T-helper 1 cell (primary cell): ENCODE measurements at places on chromosomes 1 and 21.

DNA sequence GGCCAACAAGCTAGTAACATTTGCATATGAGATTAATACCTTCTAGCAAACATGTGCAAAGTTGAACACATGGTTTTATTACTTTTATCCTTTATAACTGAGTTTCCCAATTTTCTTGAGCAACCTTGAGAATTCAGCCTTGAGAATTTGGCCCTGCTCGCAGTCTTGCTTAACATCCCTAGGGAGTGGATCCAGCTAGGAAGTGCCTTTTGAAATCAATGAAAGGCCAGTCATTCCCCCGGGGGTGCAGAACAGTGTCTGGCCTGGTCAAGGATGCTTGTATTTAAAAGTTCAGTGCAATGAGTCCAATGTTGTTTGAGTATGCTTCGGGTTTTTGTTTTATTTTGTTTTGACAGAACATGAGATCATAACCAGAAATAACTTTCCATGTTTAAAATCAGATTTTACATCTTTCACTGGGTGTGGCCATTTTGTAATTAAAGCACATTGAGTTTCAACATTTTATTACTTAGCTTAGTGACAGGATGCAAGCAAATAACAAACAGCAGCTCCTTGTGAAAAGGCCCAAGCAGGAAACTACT is 16.7 kb downstream of the PALMD start:
- DNase-seq: no peak

- peak; percentile 4 for DNase-seq
Measured at GRCh38 chr1:89953131-89953626, 41.7 kb upstream of the ZNF326 start.

DNA sequence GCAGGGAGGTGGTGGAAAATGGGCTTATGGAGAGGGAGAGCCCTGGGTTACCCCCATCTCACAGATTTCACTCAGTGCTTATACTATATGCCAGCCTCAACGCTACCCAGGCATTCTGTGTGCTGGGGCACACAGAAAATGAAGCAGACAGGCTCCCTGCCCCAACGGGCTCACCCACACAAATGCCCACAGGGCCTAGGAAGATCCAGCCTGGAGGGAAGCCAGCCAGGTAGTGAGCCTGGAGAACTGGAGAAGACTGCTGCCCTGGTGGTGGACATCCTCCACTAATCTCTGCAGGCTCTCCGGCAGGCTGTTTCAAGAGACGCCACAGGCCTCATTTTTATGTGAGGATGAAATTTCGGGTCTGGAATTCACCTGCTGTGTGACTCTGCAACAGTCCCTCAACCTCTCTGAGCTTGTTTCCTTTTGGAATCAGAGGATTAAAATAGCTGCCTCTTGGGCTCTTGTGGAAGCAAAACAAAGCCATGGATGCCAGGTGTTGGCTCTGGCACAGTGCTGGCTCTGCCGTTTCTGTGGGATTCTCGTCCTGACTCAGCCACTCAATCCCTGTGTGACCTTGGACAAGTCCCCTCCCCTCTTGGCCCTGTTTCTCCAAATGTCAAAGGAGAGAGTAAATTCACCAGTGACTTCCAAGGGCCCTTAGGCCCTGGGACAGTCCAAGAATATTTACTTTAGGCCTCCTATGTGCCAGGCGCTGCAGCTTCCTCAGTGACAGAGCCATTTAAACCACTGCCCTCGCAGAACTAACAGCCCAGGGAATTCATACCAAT is 3.6 kb downstream of the PAQR7 start:
- DNase-seq: no peak

- DNase-seq: no peak
Measured at GRCh38 chr1:37723390-37724078, 31.2 kb downstream of the CDCA8 start.

GRCh38 chr1:14724678-14725077 is 126.2 kb downstream of the KAZN start:
- DNase-seq: no peak

DNA sequence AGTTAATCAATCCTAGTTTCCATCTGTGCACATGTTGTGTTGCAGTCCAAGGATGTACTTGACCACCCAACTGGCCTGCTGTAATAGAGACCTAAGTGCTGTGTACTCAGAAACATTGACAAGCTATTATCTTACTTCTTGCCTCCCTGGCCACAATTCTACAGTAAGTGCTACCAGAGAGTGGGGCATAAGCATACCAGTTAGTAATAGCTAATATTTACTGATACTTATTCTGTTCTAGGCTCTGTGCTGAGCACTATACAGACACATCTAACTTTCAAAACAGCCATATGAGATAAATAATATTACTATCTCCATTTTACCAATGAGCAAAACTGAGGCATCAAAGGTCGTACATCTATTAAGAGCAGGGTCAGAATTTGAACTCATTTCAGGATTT is 49.5 kb upstream of the NPL start:
- DNase-seq: no peak

DNA sequence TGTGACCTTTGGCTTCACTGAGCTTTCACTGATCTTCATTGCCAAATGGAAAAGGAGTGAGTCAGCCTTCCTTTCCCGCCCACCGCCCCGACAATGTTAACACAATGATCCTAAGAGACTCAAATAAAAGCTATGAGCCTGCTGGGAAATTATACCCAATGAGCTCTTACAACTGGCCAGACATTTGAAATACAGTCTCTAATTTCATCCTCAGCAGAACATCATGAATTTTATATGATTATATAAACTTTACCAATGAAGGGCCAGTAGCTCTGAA is 252.5 kb downstream of the SIPA1L2 start:
- no peak for DNase-seq

GRCh38 chr1:175338387-175339135 is 146.0 kb upstream of the KIAA0040 start:
- no peak for DNase-seq

GRCh38 chr1:200561856-200562214 is 58.7 kb downstream of the KIF14 start:
- no peak for DNase-seq

DNA sequence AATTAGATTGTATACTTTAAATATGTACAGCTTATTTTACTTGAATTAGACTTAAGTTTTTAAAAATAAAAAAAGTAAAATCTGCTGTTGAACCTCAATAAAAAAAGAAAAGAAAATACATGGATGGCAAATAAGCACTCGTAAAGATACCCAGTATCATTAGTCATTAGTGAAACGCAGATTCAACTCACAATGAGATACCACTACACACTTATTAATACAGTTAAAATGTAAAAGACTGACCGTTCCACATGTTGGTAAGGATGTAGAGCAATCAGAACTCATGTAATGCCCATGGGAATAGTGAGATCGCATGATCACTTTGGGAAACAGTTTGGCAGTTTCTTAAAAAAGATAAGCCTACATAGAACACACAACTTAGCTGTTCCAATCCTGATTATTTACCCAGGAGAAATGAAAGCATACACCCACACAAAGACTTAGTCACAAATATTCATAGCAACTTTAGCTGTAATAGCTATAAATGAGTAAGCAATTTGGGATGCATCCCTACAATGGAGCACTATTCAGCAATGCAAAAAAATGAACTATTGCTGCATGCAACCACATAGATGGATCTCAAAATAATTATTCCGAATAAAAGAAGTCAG is 7.3 kb downstream of the SH2D1B start:
- DNase-seq: no peak

DNA sequence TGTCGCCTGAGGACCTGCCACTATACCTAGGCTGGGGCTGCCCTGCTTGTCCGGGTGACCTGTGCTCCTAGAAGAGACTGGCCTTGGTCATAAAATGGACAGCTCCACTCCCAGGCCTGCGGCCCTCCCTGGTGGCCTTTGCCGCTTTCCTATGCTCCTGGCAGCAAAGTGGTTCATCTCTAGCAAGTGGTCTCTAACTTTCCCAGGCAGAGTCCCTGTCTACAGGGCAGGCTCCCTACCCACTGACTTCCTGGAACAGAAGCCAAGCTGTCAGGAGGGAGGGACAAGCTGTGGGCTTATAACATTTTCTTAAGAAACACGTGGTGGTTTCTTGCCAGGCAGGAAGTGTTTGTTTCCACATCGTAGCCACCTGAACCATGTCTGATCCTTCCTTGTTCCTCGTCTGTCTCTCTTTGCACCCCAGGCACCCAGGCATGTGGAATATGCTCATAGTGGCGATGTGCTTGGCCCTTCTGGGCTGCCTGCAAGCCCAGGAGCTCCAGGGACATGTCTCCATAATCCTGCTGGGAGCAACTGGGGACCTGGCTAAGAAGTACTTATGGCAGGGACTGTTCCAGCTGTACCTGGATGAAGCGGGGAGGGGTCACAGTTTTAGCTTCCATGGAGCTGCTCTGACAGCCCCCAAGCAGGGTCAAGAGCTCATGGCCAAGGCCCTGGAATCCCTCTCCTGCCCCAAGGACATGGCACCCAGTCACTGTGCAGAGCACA is 10.1 kb downstream of the H6PD start:
- no peak for DNase-seq

DNA sequence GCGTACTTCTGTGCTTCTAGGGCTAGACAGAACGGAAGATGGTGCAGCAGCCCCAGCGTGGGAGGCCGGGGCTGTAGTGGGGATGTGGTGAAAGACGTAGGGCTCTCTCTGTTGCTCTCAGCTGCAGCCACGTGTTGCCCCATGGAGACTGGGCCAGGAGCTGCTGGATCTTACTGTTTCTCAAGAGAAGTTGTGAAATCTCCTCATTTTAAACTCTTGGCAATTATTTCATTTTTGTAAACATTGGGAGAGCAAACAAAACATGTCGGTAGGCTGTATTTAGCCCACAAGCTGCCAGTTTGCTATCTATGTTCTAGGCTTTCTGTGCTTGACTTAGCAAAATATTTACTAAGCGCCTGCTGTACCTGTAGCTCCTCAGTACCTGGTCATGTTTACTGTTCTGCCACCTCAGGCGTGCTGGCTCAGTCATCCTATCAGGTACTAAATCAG is 15.9 kb upstream of the ELOA start:
- no peak for DNase-seq

DNA sequence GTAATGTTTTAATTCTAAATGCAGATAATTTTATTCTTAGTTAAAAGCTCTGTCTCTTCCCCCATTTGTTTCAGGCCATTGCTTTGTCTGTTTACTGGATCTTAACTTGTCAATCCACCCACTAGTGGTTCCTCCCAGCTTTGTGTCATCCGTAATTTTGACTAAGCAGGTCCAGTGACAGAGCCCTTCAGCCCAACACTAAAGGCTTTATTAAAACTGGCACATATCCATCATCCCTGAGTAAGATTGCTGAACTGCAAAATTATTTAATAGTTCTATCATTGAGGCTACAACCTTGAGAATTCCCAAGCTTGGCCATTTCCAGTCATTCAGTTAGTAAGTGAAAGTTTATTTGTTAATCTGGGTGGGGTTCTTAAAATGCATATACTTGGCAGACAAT is 96.7 kb downstream of the NGF start:
- DNase-seq: no peak

- no peak for DNase-seq
Measured at GRCh38 chr21:40976198-40977109, 129.5 kb upstream of the DSCAM start.

DNA sequence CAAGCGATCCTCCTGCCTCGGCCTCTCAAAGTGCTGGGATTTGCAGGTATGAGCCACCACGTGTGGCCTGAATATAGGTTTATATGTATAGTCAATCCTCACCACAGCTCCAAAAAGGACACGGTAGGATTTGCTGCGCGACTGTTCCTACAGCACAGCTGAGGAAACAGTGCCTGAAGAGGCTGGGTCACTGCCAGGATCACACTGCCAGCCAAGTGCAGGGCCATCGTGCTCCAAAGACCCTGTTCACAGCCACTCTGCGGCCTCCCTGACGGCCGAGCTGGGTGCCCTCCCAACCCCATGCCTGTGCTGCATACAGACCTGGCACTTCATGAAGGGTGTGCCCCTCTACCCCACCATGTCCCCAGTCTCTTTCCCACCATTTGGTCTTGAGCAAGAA is 71.4 kb downstream of the MRPL37 start:
- no peak for DNase-seq

DNA sequence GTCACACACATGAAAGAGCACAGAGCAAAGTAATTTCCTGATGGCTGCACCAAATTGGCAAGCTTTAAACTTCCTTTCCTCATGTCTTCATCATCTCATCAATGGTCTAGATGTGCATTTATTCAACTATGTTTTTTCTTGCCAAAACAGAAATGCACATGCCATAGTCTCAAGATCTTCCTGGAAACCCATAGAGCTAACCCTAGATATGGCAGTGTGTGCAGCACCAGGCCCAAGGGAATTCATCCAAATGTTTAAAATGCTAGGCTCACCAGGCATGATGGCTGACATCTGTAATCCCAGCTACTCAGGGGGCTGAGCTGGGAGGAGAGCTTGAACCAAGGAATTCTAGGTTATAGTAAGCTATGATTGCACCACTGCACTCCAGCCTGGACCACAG is 31.2 kb upstream of the PALMD start:
- no peak for DNase-seq

GRCh38 chr1:223035724-223036478 is 107.1 kb downstream of the TLR5 start:
- no peak for DNase-seq

DNA sequence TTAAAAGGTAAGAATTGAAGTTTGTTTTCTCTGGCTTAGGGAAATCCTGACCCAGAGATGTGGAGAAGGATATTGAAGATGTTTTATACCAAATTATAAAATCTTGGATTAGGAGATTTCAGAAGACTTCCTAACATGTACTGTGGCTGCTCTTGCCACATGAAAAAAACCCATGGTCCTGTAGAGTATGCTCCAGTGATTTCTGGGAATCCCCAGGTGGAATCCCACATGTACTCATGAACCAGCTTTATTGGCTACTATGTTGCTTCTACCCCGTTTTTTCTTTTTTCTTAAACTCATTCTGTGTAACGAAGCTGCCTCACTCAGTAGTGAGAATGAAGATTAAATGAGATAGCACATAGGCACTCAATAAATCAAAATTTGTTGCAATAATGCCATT is 132.7 kb upstream of the SGIP1 start:
- no peak for DNase-seq

GRCh38 chr1:160863774-160864131 is 1.1 kb upstream of the CD244 start:
- DNase-seq: no peak

DNA sequence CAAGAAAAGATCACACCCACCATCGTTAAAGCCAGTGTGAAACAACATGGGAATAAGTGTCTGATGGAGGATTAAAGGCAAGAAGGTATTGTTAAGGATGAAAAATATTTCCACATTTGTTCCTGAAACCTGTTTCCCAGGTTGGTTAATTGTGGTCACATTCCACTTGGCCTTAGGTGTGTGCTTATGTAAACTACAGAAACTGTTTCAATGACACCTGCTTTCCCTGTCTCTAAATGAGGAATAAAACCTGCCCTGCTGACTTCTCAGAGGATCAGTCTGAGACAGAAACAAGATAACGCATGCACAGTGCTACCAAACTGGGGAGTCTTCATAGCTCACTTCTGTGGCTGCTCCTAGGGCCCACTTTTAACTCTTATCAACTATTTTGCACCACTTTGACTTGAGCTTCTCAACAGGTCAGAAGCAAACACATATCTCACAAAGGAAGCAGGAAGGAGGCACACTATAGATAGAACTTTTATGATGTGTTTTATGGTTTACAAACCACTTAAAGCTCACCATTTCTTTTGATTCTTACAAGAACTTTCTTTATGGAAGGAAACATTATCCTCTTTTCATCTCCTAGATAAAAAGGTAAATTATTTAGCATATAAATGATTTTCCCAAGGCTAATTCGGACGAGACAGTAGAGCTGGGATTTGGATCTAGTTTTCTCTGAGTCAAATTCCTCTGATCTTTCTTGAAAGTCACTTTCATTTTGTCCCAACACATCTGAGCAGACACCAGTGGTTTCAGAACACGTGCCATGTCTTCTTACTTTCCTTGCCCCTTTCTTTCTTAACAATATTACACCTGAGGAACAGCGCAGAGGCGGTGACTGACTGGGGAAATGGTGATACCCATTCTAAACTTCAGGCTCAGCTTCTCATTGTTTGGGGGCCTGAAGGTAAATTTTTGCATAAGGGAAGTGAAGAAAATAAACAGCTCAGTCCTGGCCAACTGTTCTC is 33.4 kb downstream of the CYP2J2 start:
- DNase-seq: no peak
